Activated CD4-positive, alpha-beta T cell treated with anti-CD3 and anti-CD28 coated beads, Interleukin-2, amount 50 U/mL, for 24 hours (primary cell): ENCODE measurements at places on chromosomes 6 and 20.

- DNase-seq = no peak
Observed at GRCh38 chr6:136927292-136927691, 5.2 kb downstream of the SLC35D3 start.

- DNase-seq = no peak
Observed at GRCh38 chr6:83767033-83767432, 58.1 kb upstream of the SNAP91 start.

- no peak for DNase-seq
Observed at GRCh38 chr6:20092071-20092566, 120.2 kb downstream of the MBOAT1 start.

DNA sequence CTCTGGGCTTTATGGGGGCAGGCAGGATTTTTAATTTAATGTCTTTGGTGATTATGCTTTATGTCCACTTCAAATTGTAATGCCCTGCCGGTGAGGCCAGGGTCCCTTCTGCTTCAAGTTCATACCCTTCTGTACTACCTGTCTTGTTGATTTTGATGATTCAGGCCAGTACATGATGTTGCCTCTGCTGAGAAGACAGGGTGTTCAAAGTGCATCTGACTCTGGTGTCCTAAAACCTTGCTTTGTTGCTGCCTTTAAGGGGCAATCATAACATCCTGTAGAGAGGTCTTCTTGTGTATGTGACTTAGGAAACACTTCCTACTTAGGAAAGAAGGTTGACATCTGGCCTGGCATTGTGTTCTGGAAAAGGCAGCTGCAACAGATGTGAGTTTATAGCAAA lies 113.2 kb downstream of the TMEM170B start:
- DNase-seq = no peak

DNA sequence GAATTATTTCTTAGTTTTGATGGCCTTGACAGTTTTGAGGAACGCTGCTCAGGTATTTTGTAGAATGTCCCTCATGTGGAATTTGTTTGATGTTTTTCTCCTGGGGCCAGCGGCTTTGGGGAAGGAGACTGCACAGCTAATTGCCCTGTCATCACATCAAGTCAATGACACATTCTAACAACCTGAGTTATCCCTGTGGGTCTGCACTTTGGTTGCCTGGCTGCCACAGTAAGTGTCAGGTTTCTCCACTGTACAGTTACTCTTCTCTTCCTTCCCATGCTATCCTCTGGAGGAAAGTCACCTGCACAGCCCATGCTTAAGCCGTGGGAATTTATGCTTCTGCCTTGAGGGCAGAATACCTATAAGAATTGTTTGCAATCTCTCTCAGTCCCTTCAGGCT lies 1.4 kb upstream of the TREML4 start:
- DNase-seq = no peak

GRCh38 chr6:11496152-11497060 lies 41.1 kb upstream of the TMEM170B start:
- peak; percentile 78 for DNase-seq
